ENCODE measurements at places on chromosomes 3 and 15. TPM values are rescaled to one million over a fixed set of nuclear protein-coding genes. Genes with fewer than 3 reads are reported as not detected.
A peak's percentile ranks its signal among the peaks of the same experiment; 100 is the strongest.

CCR5 gene
- 8.3 TPM for total RNA-seq

GOLGA8J gene
- not detected for total RNA-seq

STRC gene
- 1.8 TPM for total RNA-seq

SERPINI2 gene
- not detected for total RNA-seq

VGLL3 gene
- total RNA-seq, result 0.03 TPM

RTP3 gene
- not detected for total RNA-seq

NRG4 gene
- total RNA-seq, result not detected

PPP1R14D gene
- not detected for total RNA-seq

SEMA6D gene
- total RNA-seq, result not detected

KIF15 gene
- total RNA-seq, result 0.12 TPM

DNA sequence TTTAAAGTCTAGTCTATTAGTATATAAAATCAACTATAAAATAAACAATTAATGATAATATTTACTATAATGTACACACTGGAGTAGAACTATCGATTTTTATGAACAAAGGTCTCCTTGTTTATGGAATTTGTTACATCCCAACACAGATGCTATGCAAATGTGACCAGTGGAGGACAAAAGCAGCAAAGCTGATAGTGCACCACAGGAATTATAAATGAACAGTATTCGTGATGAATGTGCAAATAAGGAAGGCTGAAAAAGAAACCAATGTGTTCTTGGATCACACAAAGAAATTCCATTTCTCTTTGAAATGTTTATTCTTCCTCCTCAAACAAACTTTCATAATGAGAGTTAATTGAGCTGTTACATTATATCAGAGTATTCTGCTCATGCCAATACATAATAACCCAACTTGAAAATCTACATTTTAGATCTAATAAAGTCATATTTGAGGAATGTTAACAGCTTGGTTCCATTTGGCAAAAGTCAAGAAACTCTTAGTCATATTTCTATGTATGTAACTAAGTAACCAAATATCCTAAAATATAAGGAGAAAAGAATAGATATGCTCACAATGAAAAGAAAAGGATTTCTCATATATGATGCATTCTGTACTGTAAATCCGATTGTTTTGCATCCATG is 79.3 kb downstream of the NEK10 start:
- no peak for DNase-seq

DNA sequence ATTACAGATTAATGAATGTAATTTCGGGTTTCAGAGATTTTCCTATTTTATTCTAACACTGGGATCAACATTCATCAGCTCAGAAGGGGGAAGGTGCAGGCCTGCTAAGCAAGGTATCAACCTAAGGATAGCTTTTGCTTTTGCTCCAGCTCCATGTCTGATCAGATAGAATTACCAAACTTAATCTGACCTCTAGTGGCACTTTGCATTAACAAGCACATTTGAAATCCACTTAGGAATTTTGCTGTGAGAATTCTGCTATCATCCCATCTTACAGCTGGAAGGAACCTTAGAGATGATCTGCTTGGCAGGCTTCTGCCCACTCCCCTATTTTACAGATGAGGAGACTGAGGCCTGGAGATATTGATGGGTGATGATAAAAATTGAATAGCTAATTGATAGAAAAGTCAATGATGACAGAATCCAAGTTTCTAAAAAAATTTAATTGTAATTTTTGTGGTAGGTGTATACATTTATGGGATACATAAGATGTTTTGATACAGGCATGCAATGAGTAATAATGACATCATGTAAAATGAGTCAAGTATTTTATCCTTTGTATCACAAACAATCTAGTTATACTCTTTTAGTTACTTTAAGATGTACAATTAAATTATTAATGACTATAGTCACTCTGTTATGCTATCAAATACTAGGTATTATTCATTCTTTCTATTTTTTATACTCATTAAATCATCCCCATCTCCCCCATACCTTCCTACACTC is 209.2 kb upstream of the ZPLD1 start:
- DNase-seq, result no peak

DNA sequence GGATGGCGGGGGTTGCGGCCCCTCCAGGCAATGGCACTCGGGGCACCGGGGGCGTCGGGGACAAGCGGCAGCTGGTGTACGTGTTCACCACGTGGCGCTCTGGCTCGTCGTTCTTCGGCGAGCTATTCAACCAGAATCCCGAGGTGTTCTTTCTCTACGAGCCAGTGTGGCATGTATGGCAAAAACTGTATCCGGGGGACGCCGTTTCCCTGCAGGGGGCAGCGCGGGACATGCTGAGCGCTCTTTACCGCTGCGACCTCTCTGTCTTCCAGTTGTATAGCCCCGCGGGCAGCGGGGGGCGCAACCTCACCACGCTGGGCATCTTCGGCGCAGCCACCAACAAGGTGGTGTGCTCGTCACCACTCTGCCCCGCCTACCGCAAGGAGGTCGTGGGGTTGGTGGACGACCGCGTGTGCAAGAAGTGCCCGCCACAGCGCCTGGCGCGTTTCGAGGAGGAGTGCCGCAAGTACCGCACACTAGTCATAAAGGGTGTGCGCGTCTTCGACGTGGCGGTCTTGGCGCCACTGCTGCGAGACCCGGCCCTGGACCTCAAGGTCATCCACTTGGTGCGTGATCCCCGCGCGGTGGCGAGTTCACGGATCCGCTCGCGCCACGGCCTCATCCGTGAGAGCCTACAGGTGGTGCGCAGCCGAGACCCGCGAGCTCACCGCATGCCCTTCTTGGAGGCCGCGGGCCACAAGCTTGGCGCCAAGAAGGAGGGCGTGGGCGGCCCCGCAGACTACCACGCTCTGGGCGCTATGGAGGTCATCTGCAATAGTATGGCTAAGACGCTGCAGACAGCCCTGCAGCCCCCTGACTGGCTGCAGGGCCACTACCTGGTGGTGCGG is 1.9 kb downstream of the CHST2 start:
- peak; percentile 38 for DNase-seq

- no peak for DNase-seq
These were observed 617 bp upstream of the EOGT start for GRCh38 chr3:69014022-69014580.

- no peak for DNase-seq
These were observed 80.8 kb upstream of the SCN5A start for GRCh38 chr3:38730281-38730680.

DNA sequence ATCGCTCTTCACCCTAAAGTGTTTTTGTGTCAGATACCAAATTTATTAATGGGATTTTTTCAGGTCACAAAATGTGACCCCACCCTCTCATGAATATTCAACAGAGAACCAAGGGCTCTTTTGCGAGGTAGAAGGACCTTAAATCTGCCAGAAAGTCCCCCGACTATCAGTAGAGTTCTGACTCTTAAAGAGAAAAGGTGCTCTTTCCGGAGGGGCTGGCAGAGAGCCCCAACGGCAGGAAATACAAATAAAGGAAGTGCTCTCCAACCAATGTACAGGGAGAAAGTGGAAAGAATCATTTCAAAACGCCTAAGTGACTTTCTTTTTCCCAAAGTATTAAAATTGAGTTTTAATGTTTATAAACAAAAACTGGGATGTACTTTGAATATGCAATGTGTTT is 517.2 kb downstream of the FOXP1 start:
- DNase-seq, result no peak

DNA sequence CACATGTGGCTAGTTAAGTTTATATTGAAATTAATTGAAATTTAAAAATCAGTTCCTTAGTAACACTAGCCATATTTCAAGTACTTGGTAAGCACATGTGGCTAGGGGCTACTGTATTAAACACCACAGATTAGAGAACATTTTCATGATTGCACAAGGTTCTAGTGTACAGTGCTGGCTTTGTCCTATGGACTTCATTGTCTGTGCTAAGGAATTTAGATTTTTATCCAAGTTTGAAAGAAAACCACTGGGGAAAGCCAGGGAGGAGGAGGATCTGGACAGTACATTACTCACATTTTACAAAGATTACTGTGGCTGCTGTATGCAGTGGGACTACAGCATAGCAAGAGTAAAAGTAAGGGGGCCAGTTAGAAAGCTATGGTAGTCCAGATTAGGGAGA is 13.9 kb downstream of the STAC start:
- DNase-seq, result no peak

- DNase-seq, result no peak
These were observed 191.6 kb upstream of the STT3B start for GRCh38 chr3:31341130-31341529.

- no peak for DNase-seq
These were observed 55.8 kb upstream of the OSTN start for GRCh38 chr3:191143224-191143623.

- DNase-seq, result no peak
These were observed 10.4 kb upstream of the BRPF1 start for GRCh38 chr3:9721015-9721699.

- DNase-seq, result no peak
These were observed 53.7 kb upstream of the CSTA start for GRCh38 chr3:122271246-122271898.

DNA sequence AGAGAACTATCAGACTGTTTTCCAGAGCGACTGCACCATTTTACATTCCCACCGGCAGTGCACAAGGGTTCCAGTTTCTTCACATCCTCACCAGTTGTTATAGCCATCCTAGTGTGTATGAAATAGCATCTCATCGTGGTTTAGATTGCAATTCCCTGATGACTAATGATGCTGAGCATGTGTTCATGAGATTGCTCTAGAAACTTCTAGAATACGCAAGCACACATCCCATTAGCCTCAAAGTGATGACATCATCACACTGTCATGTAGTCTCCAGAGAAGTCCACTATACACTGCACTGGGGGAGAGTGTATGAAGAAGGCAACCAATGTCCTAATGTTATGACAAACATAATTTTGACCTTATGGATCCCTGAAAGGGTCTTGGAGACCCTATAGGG is 30.1 kb downstream of the FBLN2 start:
- DNase-seq, result no peak

DNA sequence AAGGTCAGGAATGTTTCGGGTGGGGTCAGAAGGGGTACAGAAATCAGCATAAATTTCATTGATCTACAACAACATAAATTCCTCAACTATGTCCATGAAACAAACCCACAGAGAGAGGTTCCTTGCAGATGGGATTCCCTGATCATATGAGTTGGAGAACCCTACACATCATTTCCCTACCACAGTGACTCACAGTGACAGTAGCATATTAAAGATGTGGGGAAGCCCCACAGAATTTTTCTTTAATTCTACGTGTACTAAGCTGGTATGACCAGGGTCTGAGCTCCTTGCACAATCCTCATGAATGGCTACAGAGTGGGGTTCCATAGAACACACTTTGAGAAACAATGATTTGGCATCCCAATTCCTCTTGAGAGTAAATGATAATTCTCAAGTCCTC is 116.9 kb upstream of the RAD18 start:
- DNase-seq, result no peak

DNA sequence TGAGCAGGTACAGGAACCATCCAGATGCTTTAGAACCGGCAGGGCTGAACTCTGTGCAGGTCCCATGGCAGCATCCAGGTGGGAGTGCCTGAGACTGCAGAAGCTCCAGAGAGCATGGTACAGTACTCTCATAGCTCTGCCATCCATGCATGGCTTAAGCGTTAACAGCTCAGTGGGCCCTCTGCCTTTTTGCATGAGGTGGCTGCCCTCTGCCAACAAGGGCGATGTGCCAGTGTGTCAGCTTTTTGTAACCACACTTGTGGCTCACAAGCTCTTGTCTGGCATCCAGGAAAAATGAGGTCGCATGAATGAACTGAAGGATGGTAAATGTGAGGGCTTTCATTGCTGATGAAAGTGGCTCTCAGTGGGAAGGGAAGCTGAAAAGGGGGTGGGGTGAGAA is 950.1 kb downstream of the DIPK2A start:
- no peak for DNase-seq

- no peak for DNase-seq
These were observed 6.7 kb upstream of the LTF start for GRCh38 chr3:46471371-46471914.

DNA sequence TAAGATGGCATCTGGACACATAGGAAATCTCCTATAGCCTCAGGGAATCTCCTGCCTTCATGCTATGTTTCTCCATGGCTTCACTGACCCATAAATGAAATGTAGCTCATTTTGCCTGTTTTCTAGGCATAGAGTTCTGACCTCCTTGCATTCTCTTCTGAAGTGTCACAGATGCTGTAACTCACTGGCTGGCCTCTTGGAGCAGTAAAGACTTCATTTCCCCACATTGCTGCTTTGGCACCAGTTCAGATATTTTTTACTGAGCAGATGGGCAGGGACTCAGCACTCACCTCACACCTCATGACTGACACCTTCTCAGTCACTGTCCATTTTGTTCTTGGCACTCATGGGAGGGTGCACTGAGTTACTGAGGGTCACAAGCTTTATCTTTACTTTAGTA is 286.7 kb upstream of the TGFBR2 start:
- peak; percentile 11 for DNase-seq

DNA sequence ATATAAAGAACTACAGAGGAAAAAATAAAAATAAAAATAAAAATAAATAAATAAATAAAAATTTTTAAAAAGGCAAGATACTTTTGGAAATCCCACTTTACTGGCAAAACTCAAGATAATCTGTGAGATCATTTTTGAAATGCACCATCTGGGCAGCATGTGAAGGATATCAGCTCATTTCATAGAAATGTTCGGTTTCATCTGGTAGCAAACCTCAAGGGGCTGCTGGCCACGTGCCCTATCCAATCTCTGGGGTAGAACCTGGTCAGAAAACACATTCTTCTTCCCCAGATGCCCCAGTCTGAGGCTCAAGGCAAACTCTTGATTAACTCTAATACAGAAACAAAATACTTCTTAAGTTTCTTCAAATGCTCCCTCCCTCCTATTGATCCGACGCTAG is 166.0 kb downstream of the FMN1 start:
- DNase-seq, result no peak

DNA sequence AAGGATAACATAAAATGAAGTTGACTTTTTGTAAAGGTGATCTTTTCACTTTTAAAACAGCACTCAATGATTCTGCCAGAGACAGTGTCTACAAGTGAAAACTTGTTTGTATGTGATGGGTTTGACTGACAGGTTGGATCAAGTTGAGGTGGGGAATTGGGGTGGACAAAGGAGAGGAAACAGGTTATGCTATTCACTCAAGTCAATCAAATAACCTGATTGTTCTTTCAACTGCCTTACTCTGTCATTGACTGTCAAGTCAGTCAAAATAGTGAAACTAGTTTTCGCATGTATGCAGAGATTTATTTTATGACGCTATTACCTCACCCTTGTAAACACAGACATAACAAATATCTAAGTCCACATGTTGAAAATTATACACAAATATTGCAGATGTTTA is 187.7 kb downstream of the ROBO2 start:
- no peak for DNase-seq

GRCh38 chr15:96599268-96599667 is 268.8 kb downstream of the NR2F2 start:
- no peak for DNase-seq
